NK-92 treated with Interleukin-12 subunit alpha and Interleukin-12 subunit beta, amount 100 ng/mL, for 24 hours (cell line): ENCODE measurements at places on chromosomes 12 and 14.
A peak's percentile ranks its signal among the peaks of the same experiment; 100 is the strongest.

GRCh38 chr14:84688297-84689025 is 841.5 kb upstream of the FLRT2 start:
- DNase-seq: no peak

DNA sequence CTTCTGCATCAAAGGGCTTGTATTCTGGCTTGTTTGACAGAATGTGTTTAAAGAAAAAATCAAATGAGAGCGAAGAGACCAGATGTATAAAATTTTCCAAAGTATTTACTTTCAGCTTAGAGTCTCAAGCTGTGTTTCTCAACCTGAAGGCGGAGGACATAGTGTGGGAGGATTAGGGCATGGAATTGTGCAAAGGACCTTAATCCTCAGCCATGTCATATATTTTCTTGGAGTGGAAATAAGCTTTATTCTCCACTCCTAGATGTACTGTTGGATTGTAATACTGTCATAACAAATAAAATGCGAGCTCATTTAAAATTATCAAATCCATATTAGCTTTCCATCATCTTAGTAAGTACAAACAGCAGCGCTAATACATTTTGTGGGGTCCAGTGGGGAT is 154.0 kb downstream of the PAH start:
- no peak for DNase-seq

- DNase-seq: no peak
These were observed 12.4 kb upstream of the SNAPC1 start for GRCh38 chr14:61749867-61750266.

DNA sequence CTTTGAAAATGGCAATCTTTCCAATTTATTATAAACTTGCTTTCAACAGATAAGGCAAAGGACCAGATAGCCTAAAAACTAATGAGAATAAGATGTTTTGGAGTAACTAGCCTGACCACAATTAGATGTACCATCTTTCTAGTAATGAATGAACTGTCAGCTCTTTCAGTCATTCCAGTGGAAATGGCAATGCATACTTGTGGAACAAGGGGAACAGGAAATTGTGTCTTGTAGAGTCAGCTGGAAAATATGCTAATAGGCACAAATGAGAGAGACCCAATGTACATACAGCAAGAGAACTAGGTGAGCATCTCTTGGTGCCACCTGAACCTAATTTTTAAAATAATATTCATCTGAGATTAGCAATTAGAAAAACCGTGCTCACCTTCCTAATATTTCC is 76.1 kb upstream of the GPHB5 start:
- no peak for DNase-seq

GRCh38 chr14:83467811-83468210 is 1934.2 kb upstream of the SEL1L start:
- no peak for DNase-seq

DNA sequence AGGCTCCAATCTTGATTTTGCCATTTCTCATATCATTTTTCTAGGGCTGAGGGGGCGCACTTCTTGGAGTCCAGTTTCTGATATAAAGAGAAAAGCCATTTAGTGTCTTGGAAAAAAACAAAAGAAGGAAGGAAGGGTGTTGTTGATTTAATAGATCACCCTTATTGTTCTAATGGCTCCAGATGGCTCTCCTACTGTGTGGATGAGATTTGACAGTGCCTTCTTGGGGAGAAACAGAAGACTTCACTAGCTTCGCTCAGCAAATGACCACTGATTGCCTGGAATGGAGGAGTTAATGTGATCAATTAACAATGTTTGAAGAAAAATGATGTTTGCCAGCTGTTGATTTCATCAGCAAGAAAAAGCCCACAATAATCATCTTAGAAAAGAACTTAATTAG is 216.2 kb downstream of the APAF1 start:
- DNase-seq: no peak

GRCh38 chr12:123118497-123118896 is 32.4 kb downstream of the PITPNM2 start:
- no peak for DNase-seq

DNA sequence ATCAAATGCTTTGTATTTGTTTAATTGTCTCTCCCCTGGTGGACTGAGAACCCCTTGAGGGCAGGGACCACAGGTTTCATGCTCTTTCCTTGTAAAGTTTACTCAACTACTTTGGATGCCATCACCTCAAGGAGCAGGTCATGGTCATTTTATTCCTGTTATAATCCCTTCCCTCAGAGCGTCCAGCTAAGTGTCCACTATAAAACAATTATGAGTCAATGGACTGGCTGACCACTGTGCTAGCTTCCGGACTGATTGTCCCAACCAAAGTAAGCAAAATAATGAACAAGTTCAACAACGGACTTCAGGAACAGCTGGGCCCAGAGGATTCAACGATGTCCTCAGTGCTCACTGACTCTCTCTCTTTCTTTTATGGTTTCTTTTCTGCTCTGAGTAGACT is 18.2 kb downstream of the AK7 start:
- no peak for DNase-seq

DNA sequence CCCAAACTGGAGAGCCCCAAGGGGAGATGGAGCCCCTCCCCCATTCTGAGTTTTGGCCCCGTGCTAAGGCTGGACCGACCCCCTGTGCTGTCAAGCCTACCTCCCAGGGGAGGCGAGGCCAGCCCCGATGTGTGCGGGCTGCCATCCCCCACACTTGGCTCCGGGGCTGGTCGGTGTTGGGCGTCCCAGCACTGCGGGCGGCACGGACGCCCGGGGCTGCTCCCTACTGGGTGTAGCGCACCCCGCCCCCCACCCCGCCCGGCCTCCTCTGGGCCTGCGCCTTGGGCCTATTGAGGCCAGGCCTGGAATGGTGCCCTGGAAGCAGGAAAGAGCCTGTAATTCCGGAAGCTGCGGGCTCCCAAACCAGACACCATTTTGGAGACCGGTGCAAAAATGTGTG is 2.6 kb downstream of the DCAF4 start:
- DNase-seq: no peak

GRCh38 chr12:80116735-80117134 is 17.4 kb downstream of the OTOGL start:
- no peak for DNase-seq

GRCh38 chr14:59265808-59266207 is 77.3 kb downstream of the DAAM1 start:
- peak; percentile 22 for DNase-seq

DNA sequence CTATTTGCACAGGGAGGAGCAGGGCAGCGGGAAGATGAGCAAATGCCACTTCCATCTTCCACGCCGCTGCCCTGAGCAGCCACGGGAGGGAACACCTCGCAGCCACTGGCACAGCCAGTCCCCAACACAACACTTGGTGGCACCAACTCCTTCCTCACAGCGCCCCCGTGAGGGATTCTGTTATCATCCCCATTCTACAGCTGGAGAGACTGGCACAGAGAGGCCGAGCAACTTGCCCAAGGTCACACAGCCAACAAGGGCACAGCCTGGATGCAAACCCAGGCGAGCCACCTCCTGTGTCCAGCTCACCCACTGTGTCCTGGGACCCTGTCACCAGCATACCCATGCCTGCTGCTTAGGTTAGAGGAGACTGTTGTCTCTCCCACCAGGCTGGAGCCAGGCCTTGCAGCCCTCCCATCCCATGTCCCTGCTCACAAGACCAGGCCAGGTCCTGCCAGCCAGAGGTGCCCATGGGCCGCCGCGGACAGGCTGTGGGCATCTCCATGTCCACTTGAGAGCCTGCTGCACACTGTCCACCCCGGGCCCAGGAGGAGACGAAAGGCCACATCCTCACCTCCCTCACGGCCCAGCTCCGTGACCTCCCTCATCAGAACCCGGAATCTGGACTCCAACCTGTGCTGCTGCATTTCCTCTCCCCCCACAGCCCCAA is 57.0 kb downstream of the NCOR2 start:
- DNase-seq: no peak

DNA sequence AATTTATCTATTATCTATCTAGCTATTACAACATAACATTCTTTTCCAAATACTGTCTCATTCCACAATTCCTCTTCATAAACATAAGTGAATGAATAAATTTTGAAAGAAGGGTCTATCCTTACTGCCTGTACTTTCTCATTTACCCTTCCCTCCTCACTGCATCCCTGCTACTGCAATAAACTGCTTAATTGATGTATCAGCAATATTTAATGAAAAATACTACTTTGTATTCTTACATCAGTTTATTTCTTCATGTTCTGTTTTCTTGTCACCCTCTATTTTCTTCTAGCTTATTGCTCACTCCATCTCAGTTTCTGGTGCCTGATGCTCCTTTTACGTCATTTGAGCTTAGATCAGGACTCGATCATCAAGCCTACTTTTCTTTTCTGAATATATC is 695.7 kb upstream of the ATXN7L3B start:
- no peak for DNase-seq

DNA sequence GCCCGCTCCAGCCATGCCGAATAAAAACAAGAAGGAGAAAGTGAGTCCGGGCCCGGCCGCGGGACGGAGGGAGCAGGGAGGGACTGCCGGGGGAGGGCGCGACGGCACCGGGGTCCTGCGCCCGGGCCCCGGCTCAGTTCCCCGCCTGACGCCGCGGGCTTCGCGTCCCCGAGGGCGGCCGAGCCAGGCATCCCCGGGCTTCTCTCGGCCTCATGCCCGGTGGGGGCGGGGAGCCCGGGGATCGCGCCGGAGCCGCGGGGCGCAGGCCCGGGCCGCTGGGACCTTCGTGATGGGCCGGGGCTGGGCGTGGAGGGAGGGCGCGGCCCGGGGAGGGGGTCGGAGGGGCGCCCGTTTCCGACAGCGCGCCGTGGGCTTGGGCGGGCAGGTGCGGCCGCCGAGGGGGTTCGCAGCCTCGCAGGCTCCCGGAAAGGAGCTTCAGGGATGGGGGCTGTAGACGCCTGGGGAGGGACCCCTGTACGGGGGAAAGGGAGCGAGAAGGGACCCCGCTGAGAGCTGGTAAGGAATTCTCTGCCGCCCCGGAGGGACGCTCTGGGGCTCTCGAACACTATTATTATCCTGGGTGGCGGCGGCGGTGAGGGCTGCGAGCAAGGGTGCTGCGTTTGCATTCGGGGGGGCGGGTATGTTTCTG is 496 bp downstream of the PPP2R5C start:
- DNase-seq: no peak

GRCh38 chr14:71606064-71606463 is 326.2 kb upstream of the RGS6 start:
- DNase-seq: no peak

- DNase-seq: no peak
These were observed 299.3 kb downstream of the BCAT1 start for GRCh38 chr12:24649634-24650033.

DNA sequence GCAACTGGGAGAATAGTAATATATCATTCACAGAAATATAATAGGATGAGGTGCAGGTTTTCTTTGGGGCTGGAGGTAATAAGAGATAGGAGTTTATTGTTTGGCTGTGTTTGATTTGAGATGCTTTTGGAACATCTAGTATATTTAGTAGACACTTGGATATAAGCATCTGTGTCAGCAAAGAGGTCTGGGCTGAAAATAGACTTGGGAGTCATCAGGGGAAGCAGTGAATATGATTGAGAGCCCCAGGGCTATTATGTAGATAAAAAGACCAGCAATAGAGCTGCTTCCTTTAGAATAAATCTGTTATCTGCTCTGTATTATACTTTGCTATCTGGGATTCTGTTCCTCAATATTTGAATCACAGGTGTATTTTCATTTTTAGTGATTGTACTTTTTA is 36.6 kb downstream of the SPATA7 start:
- DNase-seq: no peak

DNA sequence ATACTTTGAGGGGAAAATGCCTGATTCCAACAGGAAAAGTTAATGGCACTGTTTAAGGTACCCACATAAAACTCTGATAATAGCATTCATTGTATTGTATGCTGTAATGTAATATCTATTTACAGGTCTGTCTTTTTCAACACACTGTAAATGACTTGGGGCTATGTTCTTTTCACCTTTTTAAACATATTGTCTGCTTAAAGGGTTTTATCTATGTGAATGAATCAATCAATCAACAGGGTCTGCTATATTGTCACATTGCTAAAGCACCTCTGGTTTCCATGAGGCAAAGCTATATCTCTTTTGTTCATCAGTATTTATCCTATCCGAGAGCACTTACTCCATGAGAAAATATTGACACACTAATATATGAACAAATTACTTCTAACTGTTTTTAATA is 288.0 kb downstream of the SLC6A15 start:
- DNase-seq: no peak

DNA sequence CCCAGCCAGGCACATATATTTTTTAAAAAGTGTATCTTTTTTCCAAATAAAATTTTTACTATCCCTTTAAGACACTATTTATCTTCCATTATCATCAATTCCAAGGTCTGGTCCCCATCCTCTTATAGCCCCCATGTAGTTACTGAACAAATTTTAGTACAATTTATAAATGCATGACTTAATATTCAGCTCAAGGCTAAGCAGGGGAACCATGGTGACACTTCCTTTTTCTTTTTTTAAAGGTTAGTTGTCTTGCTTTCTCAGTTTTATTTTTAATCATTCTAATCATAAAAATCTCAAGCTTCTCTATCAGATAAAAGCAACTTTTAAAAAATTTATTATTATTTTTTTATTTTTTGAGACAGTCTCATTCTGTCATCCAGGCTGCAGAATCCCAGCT is 92.3 kb downstream of the TRAFD1 start:
- no peak for DNase-seq

DNA sequence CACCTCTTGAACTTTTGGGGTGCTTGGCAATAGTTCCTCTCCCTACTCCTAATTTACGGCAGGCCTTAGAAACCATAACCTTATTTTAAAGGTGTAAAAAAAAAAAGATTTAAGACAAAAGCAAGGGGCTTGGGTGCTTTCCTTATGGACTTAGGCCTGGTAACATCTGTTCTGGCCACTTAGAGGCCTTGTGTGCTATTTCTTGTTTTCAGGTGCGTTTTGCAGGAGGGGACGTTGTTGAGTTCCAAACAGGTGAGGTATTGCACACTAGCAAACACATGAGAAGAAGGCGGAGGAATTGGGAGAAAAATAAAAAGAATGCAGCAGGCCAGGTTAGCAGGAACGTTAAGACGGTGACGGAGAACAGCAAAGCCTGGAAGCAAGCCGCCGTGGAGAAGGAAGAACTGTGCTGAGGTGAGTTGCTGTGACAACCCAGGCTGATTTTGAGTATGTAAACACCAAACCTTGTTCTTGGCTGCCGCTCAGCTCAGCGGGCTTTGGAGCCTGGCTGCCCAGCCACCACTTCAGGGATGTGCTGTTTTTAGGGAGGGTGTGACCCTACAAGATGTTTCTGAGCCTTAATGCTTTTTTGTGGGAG is 17.3 kb downstream of the EMG1 start:
- DNase-seq: no peak

DNA sequence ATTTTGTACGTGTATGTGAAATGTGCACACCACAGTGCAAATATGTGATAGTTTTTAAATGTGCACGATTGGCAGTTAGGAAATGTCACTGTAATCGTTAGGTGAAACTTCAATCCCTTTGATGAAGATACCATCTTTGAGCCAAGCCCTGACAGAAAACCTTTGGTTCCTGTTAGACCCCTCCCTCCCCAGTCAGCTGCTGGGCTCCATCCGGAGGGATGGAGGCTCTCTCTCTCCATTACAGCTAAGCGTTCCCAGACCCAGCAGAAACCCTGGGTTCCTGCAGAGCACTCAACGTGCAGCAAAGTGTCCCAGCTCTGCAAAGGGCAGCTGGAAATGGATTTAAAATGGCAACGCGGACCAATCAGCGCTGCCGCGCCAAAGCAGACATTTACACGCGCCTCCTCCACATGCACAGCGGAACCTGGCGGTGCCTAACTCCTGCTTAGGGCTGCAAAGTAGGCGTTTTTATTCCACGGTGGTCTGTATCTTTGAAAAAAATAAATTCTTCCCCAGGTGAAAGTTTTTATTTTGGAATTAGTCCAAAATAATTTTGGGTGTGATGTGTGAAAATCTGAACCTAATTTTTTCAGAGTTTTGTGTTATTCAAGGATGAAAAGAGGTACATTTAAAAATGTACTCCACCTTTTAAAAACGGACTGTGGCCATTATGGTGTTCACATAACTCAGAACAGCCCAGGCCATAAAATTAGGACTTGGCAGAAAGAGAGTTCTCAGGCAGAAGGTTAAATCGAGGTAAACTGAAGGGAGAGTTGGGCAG is 1.4 kb upstream of the HMGA2 start:
- DNase-seq: no peak
